D341Med (cell line): ENCODE measurements at places on chromosomes 11 and 22.

DNA sequence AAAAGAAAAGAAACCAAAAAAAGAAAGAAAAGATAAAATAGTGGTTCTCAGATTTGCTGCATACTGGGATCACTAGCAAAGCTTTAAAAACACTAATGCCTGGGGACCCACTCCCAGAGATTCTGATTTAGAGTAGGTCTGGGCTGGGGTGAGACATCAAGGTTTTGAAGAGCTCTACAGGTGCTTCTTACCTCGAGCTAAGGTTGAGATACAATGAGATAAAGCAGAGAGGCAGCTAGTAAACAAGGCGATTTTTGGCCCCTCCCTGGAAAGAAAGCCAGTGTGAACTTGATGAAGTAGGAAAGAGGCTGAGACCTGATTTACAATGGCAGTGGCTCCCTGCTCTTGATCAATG lies 327.6 kb upstream of the CCDC90B start:
- no peak for DNase-seq

DNA sequence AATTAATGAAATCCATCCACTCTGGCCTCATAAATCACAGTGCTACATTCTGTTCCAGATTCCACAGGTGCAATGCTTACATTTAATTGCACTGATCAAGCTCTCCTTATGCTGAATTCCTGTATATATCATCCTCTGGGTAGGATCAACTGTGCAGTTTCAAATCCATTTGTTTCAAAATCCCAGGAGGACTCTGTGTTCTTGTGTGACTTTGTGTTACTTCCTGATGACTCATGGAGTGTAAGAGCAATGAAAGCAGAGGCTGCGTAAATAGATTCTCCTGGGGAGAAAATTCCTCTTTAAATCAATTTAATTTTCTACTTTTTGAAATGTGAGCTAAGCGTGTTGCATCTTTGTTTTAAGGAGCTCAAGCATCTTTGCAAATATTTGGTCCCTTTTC lies 752.7 kb downstream of the METTL15 start:
- DNase-seq, result no peak

DNA sequence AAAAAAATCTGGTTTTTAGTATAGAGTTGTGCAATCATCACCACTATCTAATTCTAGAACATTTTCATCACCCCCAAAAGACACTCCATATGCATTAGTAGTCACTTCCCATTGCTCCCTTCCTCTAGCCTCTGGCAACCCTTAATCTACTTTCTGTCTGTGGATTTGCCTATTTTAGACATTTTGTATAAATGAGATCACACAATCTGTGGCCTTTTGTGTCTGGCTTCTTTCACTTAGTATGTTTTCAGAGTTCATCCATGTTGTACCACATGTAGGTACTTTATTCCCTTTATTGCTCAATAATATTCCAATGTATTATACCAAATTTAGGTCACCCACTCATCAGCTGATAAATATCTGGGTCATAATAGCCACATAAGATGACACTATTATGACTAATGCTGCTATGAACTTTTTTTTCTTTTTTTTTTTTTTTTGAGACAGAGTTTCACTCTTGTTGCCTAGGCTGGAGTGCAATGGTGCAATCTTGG lies 67.5 kb upstream of the SCUBE2 start:
- DNase-seq, result no peak

- no peak for DNase-seq
These were observed 386.5 kb downstream of the SOX6 start for GRCh38 chr11:15969701-15970329.

DNA sequence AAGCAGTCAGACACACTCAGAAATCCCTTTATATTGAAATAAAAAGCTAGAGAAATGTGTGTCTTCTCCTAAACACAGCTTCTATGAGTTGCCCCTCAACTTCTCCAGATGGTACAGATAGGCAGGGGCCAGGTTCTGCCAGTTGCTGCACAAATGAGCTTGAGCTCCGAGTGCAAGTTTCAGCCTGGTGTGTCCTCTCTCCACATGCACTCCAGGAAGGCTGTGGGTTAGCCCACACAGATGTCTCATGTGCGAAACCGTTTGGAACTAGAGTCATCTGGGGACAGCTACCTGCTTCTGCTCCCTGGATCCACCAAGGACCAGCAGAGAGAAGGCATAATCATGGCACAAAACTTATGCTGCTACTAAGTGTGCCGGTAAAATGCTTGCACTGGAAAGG lies 812.6 kb downstream of the OPCML start:
- DNase-seq, result no peak

- DNase-seq, result no peak
These were observed 212.6 kb upstream of the NAV2 start for GRCh38 chr11:19499999-19500398.

- no peak for DNase-seq
These were observed 15.2 kb downstream of the BCL9L start for GRCh38 chr11:118910309-118911112.

- peak; percentile 62 for DNase-seq
These were observed 4.4 kb downstream of the TMEM258 start for GRCh38 chr11:61787928-61788491.

- DNase-seq, result peak; percentile 9
These were observed 43.8 kb downstream of the RTL6 start for GRCh38 chr22:44454113-44454769.

- DNase-seq, result peak; percentile 24
These were observed 48.8 kb downstream of the ARHGAP32 start for GRCh38 chr11:129143335-129143734.

DNA sequence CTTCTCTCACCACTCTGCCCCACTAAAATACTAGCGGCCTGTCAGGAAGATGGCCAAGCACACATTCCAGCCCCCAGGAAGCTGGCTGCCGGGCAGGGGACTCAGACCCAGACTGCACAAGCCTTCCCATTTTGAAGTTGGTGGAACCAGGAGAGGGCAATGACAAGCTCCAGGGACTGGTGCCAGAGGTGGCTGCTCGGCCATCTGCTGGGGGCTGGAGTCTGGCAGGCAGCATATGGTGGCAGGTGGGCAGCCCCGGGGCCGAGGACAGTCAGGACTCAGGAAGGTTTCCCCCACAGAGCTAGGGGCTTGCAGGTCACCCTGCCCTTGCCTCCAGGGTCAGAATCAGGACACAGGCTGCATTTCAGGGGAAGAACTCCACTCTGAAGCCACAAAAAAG lies 22.6 kb downstream of the KCNJ5 start:
- no peak for DNase-seq
